ENCODE measurements at places on chromosomes 16 and 17. TPM values are rescaled to one million over a fixed set of nuclear protein-coding genes. Genes with fewer than 3 reads are reported as not detected.

Gene C17orf78
- total RNA-seq: not detected

Gene HSD11B2
- total RNA-seq: not detected

Gene PKD1
- total RNA-seq: 337 TPM

Gene NCBP3
- 28.2 TPM for total RNA-seq

Gene MT1M
- total RNA-seq: 11.8 TPM

Gene CACNG3
- total RNA-seq: not detected

Gene DNASE1L2
- total RNA-seq: 1.1 TPM

Gene GPR179
- not detected for total RNA-seq

Gene MPV17L
- total RNA-seq: 2.4 TPM

Gene BAIAP3
- 1.2 TPM for total RNA-seq

Gene BRIP1
- total RNA-seq: 0.75 TPM

Gene MEFV
- 4.5 TPM for total RNA-seq

Gene CACNG4
- not detected for total RNA-seq

Gene NUDT16L1
- 16.2 TPM for total RNA-seq

Gene TMEM92
- total RNA-seq: 0.94 TPM

Gene KREMEN2
- total RNA-seq: not detected

Gene CSH1
- not detected for total RNA-seq

Gene DNAJC7
- total RNA-seq: 84.2 TPM

Gene ITGA3
- total RNA-seq: 150 TPM

Gene SOX15
- 2.4 TPM for total RNA-seq

Gene ADGRG3
- total RNA-seq: 0.84 TPM

Gene CCL5
- total RNA-seq: 6.7 TPM

Gene FBXL19
- 22.7 TPM for total RNA-seq

Gene PRSS21
- not detected for total RNA-seq

Gene NEUROD2
- total RNA-seq: not detected

Gene CLEC16A
- 28.8 TPM for total RNA-seq

All from aorta (tissue), 5 donors.